Transverse colon (tissue), 4 donors: ENCODE measurements at places on chromosomes 12 and 14. TPM values are rescaled to one million over a fixed set of nuclear protein-coding genes. Genes with fewer than 3 reads are reported as not detected.
A peak's percentile ranks its signal among the peaks of the same experiment; 100 is the strongest.

Gene CPNE6
- not detected for total RNA-seq

Gene LALBA
- not detected for total RNA-seq

Gene TBX5
- not detected for total RNA-seq

Gene NGB
- total RNA-seq = 0.64 TPM

- no peak for DNase-seq
Measured at GRCh38 chr12:63900922-63901793, 56.7 kb downstream of the SRGAP1 start.

- no peak for DNase-seq
Measured at GRCh38 chr14:74438351-74438915, 12.4 kb upstream of the SYNDIG1L start.

DNA sequence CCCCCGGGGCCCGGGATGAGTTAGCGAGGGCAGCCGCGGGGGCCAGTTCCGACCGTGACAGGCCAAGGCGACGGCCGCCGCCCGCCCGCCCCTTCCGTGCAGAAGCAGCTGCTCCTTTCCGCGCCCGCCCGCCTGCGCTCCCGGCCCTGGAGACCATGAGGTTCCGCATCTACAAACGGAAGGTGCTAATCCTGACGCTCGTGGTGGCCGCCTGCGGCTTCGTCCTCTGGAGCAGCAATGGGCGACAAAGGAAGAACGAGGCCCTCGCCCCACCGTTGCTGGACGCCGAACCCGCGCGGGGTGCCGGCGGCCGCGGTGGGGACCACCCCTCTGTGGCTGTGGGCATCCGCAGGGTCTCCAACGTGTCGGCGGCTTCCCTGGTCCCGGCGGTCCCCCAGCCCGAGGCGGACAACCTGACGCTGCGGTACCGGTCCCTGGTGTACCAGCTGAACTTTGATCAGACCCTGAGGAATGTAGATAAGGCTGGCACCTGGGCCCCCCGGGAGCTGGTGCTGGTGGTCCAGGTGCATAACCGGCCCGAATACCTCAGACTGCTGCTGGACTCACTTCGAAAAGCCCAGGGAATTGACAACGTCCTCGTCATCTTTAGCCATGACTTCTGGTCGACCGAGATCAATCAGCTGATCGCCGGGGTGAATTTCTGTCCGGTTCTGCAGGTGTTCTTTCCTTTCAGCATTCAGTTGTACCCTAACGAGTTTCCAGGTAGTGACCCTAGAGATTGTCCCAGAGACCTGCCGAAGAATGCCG lies 699 bp downstream of the MGAT2 start:
- peak; percentile 75 for DNase-seq

DNA sequence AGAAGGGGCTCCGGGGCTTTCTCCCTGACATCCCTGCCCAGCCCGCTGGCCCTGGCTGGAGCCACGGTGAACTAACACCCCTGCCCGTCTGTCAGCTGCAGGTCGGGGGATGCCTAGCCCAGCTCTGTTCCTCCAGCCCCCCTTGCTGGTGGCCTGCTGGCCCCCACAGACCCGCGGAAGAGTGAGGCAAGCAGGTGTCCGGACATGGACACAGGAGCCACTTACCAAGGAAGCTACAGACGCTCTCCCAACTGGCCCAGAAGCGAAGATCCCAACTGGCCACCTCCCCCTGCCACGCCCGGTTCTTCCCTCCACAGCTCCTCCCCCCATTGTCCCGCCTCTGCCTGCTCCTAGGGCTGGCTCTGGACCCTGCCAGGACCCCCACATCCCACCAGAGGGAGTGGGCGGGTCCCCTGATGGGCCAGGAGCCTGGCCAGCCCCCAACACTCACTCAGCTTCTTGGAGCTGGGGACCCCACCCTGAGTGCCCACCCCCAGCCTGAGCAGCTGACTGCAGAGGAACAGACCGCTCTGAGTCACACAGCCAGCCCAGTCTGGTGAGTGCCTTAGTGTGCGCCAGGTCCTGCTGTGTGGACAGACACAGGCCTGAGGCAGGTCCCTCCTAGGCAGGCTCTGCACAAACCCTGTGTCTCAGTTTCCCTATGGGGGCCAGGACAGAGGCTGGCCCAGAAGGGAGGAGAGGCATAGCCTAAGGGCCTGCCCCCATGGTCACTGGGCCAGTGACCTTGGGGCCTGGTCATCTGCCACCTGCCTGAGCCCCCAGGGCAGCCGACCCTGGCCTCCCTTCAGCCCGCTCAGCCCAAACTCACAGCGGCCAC lies 7.7 kb downstream of the AHNAK2 start:
- peak; percentile 64 for DNase-seq

DNA sequence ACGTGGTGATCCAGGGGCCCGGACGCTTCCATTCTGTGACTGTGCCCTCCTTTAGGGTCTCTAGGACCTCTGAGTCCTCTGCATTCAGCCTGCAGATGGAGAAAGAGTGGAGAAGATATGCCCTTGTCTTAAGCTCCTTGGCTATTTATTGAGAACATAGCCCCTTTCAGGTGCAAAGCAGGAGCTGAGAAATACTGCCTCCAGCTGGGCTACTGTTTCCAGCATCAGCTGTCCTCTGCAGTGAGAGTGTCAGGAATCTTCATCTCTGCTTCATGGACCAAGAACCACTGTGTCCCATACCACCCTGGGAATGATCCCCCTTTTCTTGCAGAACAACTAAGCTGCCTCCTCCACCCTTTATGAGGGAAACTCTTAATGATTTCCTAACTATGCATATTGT lies 47.8 kb upstream of the CEP83 start:
- DNase-seq = no peak

DNA sequence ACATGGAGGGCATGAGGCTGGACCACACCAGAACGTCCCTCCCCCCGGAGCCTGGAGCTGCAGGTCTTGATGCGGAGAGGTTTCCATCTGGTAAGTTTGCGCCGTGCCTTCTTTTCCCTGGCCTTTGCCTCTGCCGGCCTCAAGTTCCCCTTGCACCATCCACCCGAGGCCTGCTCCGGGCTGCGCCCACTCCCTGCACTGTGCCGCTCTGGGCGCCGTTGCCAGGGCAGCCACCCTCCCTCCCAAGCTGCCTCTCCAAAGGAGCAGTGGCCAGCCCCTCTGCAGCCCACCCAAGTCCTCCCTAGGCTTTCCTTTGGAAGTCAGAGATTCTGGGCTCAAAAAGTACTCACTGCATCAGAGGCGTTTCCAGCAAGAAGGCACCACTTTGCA lies 46.2 kb upstream of the MEG3 start:
- DNase-seq = peak; percentile 5

DNA sequence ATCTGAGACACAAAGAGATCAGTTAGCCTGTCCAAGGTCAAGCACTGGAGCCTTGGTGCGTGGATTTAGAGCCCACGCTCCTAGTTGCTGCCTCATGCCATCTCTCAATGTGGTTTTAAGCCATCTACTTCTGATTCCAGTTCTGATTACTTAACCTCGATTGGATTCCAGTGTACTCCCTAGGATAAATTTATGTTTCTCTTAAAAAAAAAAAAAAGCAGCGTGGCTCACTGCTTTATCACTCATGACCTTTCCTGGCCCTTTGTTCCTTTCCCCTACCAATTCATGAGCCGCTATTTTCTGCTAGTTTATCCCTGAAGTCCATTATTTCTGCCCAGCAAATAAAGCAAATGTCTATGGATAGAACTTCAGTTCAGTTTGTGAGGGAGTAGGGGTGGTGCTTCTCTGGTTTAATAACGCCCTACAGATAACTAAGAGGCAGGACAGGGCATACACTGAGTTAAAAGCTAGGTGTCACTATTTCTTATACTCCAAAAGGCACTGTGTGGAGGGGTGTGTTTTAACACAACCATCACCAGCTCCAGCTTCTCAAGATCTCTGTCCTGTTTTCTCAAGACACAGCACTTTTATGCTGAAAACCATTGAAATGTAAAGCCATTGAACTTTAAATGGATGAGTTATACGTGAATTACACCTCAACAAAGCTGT lies 9.8 kb upstream of the PARP11 start:
- DNase-seq = no peak
